Aorta (tissue), 5 donors: ENCODE measurements at places on chromosomes 2 and 18.

GRCh38 chr2:17894005-17894404, 15.5 kb downstream of the KCNS3 start:
- H3K4me3 ChIP-seq: no peak overlapping the region
- H3K36me3 ChIP-seq: no peaks in the 10 kb centered on the region
- H3K4me1 ChIP-seq: no peaks in the 10 kb centered on the region
- H3K27ac ChIP-seq: no peak overlapping the region
- DNase-seq: no peak
- H3K27me3 ChIP-seq: no peaks in the 10 kb centered on the region

DNA sequence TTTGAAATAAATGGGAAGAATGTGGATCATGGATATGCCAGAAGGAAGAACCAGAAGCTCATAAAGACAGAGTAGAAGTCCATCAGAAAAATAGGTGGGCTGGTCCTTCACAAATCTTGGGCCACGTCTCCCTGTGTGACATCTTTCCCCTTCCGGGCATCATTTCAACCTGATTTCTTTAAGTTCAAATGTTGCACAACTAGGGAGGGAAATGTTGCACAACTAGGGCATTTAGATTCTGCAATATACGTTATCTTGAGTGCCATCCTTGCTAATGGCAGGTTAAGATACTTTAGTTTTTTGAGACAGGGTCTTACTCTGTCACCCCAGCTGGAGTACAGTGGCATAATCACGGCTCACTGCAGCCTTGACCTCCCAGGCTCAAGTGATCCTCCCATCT, 129.6 kb downstream of the CERS6 start:
- H3K4me1 ChIP-seq: no peaks in the 10 kb centered on the region
- no peaks in the 10 kb centered on the region for H3K27me3 ChIP-seq
- H3K27ac ChIP-seq: no peak overlapping the region
- DNase-seq: no peak
- H3K4me3 ChIP-seq: no peak overlapping the region

- H3K27me3 ChIP-seq: no peaks in the 10 kb centered on the region
- H3K36me3 ChIP-seq: no peaks in the 10 kb centered on the region
- no peaks in the 10 kb centered on the region for H3K4me1 ChIP-seq
- H3K27ac ChIP-seq: no peak overlapping the region
- no peak overlapping the region for H3K4me3 ChIP-seq
Observed at GRCh38 chr2:96951125-96951654, 35.2 kb downstream of the FAM178B start.

- H3K27me3 ChIP-seq: no peaks in the 10 kb centered on the region
- no peak for DNase-seq
- no peak overlapping the region for H3K27ac ChIP-seq
- H3K36me3 ChIP-seq: no peaks in the 10 kb centered on the region
Observed at GRCh38 chr2:169579044-169579443, 5.1 kb upstream of the PPIG start.

DNA sequence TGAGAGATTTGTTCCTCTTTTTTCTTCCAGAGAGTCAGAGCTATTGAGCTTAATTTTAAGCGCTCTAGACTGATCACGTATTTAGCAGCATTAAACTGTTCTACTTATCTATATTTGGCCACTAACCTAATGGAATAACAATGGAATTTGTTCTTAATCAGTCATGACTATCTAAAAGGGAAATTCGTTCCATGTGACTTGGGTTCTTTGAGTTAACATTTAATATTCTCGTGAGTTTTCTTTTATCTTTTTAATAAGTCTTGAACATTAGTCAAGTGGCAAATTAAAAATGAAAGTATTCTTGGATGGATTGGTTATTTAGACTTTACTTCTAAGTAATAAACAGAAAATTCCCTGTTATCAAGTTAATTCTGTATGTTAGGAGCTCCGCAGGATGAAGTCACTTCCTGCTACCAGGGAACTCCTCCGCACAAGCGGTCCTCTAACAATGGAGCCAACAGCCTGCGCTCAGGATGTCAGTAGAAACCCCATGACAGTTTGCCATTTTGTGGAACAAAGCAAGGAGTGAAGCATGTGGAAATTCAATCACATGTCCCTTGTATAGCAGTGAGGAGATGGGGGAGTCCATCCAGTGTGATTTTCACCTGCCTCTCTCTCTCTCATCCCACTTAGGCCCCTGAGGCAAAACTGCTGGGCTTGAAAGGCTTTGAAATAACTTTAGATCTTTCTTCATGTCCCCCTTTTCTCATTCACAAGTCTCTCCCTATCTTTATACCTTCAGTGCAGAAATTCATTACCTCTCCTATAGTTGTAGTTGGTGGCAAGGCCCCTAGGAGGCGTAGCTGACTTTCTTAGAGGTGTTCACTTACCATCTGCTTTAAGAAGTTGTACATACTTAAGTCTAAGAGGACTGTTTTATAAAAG, 138.1 kb downstream of the WDR7 start:
- H3K4me1 ChIP-seq: no peaks in the 10 kb centered on the region
- H3K27me3 ChIP-seq: no peaks in the 10 kb centered on the region
- DNase-seq: no peak
- H3K27ac ChIP-seq: no peak overlapping the region
- H3K4me3 ChIP-seq: no peak overlapping the region
- H3K36me3 ChIP-seq: peaks cover 4% of the 10 kb centered on the region

GRCh38 chr2:85772019-85772745, 18.4 kb downstream of the ATOH8 start:
- H3K27ac ChIP-seq: no peak overlapping the region
- H3K4me3 ChIP-seq: no peak overlapping the region
- H3K36me3 ChIP-seq: peaks cover 5% of the 10 kb centered on the region
- DNase-seq: peak; percentile 98

DNA sequence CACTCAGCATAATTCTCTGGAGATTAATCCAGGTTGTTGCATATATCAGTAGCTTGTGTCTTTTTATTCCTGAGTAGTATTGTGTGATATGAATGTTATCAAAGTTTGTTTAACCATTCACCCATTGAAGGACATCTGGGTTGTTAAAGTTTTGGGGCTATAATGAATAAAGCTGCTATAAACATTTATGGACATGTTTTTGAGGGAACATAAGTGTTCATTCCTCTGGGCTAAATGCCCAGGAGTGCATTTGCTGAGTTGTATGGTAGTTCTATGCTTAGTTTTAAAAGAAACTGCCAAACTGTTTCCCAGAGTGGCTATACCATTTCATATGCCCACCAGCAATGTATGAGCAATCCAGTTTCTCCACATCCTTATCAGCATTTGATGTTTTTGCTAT, 21.8 kb upstream of the KCNJ13 start:
- H3K4me1 ChIP-seq: no peaks in the 10 kb centered on the region
- H3K27me3 ChIP-seq: no peaks in the 10 kb centered on the region
- DNase-seq: no peak
- no peak overlapping the region for H3K4me3 ChIP-seq
- peaks cover 5% of the 10 kb centered on the region for H3K36me3 ChIP-seq

DNA sequence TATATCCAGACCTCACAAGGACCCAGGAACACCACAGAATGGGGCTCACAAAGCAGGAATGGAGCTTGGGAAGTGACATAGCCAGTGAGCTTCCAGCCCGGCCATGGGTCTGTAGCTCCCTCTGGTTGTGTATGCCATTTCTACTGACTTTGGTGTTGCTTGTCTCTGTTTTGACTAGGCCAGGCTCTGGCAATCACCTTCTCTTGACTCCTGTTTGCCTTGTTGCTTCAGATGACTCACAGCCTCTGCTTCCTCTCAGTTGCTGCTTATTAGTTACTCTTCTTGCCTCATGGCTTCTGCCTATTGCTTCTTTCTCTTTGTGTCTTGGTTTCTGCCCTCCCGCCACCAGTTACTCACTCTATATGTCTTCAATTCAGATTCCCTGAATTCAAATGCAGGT, 15.8 kb upstream of the IER3IP1 start:
- no peaks in the 10 kb centered on the region for H3K27me3 ChIP-seq
- H3K4me3 ChIP-seq: no peak overlapping the region
- H3K27ac ChIP-seq: no peak overlapping the region
- no peaks in the 10 kb centered on the region for H3K36me3 ChIP-seq
- H3K4me1 ChIP-seq: no peaks in the 10 kb centered on the region
- no peak for DNase-seq

DNA sequence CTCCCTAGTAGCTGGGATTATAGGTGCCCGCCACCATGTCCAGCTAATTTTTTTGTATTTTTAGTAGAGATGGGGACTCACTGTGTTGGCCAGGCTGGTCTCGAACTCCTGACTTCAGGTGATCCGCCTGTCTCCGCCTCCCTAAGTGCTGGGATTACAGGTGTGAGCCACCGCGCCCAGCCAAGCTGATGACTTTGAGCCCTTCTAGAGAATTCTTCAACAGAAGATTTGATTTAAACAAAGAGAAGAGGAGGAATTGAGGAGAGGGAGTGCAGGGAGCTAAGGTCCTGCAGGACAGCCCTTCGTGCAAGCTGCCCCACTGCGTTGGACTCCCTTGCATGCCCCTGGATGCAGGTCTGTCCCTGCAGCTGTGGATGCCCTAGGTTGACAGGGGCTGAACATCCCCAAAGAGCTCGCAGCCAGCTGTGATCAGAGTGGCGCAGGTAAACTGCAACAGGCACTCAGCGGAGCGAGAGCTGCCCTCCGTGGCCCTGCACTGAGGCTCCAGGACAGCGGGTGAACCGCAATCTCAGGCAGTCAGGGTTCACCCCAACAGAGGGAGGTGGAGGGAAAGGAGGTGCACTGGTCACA, 13.7 kb downstream of the ADRA2B start:
- H3K36me3 ChIP-seq: no peaks in the 10 kb centered on the region
- H3K27me3 ChIP-seq: no peaks in the 10 kb centered on the region
- no peaks in the 10 kb centered on the region for H3K4me1 ChIP-seq
- H3K4me3 ChIP-seq: no peak overlapping the region

DNA sequence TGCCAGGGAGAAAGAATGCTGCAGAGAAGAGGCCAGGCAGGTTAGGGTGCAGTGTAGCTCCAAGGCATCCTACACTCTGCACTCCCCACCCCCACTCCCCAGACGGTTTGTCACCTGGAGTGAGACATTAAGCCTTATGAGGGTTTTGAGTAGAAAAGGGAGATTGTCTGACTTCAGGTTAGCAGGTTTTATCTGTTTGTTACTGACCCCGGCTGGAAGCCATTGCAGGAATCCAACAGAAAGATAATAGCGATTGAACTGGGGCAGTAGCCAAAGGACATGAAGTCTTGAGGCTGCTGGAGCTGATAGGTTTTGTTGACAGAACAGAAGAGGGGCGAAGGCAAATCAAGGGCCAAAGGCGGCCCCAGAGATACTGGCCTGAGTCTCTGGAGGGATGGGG, 36.0 kb upstream of the OR6B3 start:
- DNase-seq: no peak
- H3K27ac ChIP-seq: no peak overlapping the region
- no peaks in the 10 kb centered on the region for H3K4me1 ChIP-seq
- H3K4me3 ChIP-seq: no peak overlapping the region
- no peaks in the 10 kb centered on the region for H3K36me3 ChIP-seq
- no peaks in the 10 kb centered on the region for H3K27me3 ChIP-seq

DNA sequence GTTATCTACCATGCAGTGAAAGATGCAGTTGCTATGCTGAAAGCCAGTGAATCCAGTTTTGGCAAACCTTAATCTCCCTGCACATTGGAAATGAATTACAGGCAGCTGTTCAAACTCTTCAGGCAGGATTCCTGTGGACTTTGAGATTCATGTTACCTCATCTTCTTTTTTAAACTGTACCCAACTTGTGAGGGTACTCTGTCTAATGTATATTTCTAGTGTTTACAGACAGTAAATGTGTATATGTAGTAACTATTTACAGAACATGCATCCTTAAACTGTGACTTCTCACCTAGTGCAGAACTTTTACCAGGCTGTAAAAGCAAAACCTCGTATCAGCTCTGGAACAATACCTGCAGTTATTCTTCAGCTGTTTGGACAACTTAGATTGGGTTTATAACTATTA, 50.9 kb downstream of the KDM3A start:
- H3K4me1 ChIP-seq: peaks cover 5% of the 10 kb centered on the region
- DNase-seq: no peak
- H3K27me3 ChIP-seq: no peaks in the 10 kb centered on the region
- peaks cover 13% of the 10 kb centered on the region for H3K36me3 ChIP-seq
- peak overlapping the region; percentile 44 for H3K27ac ChIP-seq

DNA sequence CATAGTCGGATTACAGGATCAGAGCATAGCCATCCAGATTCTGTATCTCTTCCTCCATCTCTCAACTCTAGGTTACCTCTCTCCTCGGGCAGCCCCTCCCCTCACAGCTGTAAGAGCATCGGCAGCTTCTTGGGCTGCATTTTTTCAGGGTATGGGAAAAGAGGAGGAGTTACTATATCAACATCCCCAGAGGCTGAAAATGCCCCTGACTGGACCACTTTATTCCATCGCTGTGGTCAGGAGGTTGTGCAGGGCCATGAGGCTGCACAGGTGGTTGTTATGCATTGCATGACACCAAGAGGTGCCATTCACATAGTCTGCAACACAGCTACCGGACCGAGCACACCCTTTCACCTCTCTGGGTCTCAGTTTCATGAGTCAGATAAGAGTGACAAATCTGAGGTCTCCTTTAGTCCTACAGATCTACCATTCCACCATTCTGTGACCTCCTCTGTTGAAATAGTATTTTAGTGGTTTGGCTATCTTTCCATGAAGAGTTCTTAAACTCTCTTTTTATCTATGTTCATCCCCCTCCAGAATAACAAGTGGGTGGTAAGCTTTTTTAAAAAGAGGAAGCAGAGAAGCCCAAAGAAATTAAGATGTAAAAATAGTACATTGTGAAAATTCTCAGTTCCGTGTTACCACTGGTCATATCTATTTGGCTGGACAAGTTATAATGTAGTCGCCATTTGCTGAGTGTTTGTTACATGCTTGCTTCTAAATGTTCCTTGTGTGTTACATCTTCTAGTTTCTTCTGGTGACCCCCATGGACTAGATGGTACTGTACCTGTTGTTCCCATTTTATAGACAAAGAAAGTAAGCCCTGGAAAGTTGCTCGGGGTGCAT, 56.6 kb upstream of the SLC1A4 start:
- H3K27me3 ChIP-seq: no peaks in the 10 kb centered on the region
- no peaks in the 10 kb centered on the region for H3K4me1 ChIP-seq
- H3K4me3 ChIP-seq: no peak overlapping the region
- DNase-seq: no peak
- no peaks in the 10 kb centered on the region for H3K36me3 ChIP-seq

DNA sequence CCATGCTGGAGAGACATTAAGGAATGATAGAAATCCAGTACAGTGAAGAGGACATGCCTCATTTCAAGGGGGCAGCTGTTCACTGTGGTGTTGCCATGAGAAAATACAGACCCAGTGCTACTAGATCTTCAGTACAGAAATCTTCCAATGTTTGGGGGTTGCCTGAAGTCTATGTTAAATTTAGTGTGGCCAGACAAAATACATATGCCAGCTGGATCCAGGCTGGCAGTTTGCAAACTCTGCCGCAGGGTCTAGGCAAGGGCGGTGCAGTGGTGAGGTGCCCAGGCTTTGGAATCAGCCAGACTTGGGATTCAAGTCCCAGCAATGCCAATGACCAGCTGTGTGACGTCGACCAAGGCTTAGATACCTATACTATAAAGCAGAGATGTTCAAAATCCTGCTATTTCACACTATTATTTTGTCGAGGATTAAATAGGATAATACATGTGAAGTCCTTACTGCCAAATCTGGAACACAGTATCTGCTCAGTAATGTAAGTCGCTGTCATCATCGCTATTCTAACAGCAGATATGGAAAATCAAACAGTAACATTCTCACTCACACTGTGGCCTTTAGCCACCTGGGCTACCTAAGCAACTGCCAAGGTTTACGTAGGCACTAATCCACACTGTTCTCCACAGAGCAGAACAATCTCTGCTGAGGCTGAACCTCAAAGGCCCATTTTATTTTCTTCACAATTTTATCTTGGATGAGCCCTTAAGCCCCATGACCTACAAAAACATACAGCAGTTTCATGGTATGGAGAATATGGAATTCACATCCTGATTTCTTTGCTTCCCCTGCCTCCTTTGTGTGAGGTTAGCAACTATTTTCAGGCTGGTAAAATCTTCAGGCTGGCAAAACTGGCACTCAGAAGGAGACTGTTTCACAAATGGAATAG, 5.9 kb upstream of the TMSB10 start:
- no peak overlapping the region for H3K27ac ChIP-seq
- H3K36me3 ChIP-seq: no peaks in the 10 kb centered on the region
- no peaks in the 10 kb centered on the region for H3K27me3 ChIP-seq
- H3K4me1 ChIP-seq: no peaks in the 10 kb centered on the region
- DNase-seq: no peak
